ENCODE measurements at places on chromosomes 6 and 20. TPM values are rescaled to one million over a fixed set of nuclear protein-coding genes. Genes with fewer than 3 reads are reported as not detected.

Gene PTPRT
- total RNA-seq: 0.18 TPM

GRCh38 chr6:170286246-170286933, 4.5 kb downstream of the DLL1 start:
- peaks cover 24% of the 10 kb centered on the region for H3K4me1 ChIP-seq
- H3K4me3 ChIP-seq: no peak overlapping the region
- H3K27ac ChIP-seq: no peak overlapping the region
- H3K36me3 ChIP-seq: no peaks in the 10 kb centered on the region

Gene BTNL2
- not detected for total RNA-seq

Gene BIRC7
- not detected for total RNA-seq

DNA sequence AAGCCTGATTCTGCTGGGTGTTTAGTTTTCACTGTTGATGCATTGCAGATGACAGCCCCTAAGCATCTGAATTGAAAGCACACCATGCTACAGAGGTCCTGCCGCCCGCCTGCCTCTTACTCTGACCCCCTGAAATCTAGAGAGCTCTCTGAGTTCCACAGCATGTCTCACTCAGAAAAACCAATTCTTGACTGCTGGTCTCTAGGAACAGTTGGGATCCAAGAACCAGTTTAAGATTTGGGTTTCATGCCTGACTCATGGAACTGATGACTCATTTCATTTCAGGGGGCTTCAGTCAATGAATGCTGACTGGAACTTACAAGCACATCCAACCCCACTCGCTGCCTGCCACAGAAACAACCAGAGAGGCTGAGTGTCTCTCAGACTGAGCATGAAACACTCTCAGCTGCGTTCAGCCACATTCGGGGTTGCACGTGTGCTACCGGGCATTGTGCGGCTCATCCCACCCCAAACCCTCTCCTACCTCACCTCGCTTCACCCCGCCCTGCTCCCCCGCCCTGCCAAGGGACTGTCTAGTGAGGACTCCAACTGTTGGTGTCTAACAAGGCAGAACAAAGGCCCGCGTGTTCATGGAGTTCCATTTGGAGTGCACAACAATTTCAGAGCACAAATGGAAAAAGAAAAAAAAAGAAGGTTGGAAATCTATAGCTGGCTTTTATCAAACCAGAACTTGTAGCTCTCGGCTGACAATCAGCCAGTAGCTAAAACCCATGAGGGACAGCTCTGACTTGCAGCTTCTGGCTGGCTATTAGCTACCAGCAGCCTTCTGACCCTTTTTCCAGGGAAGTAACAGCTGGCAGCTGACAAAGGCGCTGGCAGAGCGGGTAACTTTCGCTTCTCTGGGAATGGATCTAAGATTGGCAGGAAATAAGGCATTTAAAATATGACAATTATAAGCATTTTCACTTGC, 20.0 kb upstream of the TRAF3IP2 start:
- H3K36me3 ChIP-seq: no peaks in the 10 kb centered on the region
- no peaks in the 10 kb centered on the region for H3K4me1 ChIP-seq
- no peak overlapping the region for H3K4me3 ChIP-seq
- DNase-seq: peak; percentile 69
- H3K27ac ChIP-seq: no peak overlapping the region
- H3K27me3 ChIP-seq: no peaks in the 10 kb centered on the region

Gene CENPB
- total RNA-seq: 43.1 TPM

- DNase-seq: no peak
- no peak overlapping the region for H3K4me3 ChIP-seq
- H3K4me1 ChIP-seq: no peaks in the 10 kb centered on the region
- no peak overlapping the region for H3K27ac ChIP-seq
- H3K27me3 ChIP-seq: no peaks in the 10 kb centered on the region
These were observed 101.9 kb downstream of the NFATC2 start for GRCh38 chr20:51440589-51440988.

DNA sequence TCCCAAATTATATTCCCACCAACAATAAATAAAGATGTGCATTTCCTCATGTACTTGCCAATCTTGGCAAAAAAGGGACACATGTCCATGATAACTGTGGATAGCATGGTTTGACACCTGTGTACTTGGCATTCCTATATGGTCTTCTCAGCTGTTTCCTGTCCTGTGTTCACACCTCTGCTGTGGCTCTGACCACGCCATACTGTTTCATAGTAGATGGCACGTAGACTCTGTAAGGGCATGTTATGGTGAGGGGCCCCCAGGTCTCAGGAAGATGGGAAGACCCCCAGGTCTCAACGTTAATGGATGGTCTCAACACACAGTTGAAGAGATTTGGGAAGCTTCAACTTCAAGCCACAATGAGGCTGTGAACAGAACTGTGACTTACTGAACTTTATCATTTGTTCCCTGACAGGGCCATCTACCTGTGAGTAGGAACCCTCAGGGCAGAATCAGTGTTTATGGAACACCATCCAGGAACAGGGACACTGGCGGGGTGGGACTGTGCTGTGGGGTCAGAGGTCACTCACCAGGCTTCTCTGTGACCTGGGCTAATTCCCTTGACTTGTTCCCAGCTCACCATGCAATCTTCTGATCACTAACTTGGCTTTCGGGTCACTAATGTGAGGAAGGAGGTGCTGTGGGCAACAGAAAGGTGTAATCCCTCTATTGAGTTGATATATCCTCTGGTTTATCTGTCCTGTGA, 11.8 kb downstream of the ZBTB24 start:
- no peak overlapping the region for H3K4me3 ChIP-seq
- H3K36me3 ChIP-seq: no peaks in the 10 kb centered on the region
- H3K27ac ChIP-seq: no peak overlapping the region
- no peak for DNase-seq
- H3K4me1 ChIP-seq: no peaks in the 10 kb centered on the region
- no peaks in the 10 kb centered on the region for H3K27me3 ChIP-seq

- H3K4me1 ChIP-seq: no peaks in the 10 kb centered on the region
- H3K4me3 ChIP-seq: no peak overlapping the region
- no peaks in the 10 kb centered on the region for H3K27me3 ChIP-seq
- no peak for DNase-seq
- no peak overlapping the region for H3K27ac ChIP-seq
These were observed 134.2 kb upstream of the BMP5 start for GRCh38 chr6:56009636-56010035.

- DNase-seq: no peak
- H3K4me3 ChIP-seq: no peak overlapping the region
- no peak overlapping the region for H3K27ac ChIP-seq
- H3K4me1 ChIP-seq: no peaks in the 10 kb centered on the region
These were observed 8.1 kb downstream of the ASIP start for GRCh38 chr20:34249291-34249690.

Gene HIVEP2
- 5.3 TPM for total RNA-seq

DNA sequence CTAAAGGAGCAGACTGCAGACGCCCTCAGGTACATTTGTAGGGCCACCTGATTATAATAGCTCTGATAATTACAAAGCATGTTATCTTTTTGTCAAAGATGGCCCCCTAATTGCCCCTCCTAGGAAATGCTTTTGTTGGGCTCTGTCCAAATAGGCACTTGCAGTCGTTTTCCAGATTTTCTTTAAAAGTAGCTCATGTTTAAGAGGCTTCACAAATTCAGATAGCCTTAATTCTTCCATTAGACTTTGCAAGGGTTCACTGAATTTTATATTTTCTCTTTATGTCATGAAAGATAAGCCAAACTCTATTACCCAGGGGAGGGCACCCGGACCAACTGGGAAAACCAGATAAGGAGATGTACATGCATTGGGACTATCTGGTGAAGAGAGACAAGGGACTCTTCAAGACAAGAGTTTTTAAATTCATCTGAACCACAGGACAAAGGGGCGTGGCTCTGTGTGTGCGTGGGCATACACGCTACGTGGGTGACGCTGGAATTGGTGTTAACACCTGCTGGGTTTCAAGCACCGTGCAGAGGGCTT, 95.6 kb downstream of the TOX2 start:
- H3K4me3 ChIP-seq: no peak overlapping the region
- no peak overlapping the region for H3K27ac ChIP-seq
- no peaks in the 10 kb centered on the region for H3K36me3 ChIP-seq
- H3K27me3 ChIP-seq: no peaks in the 10 kb centered on the region

DNA sequence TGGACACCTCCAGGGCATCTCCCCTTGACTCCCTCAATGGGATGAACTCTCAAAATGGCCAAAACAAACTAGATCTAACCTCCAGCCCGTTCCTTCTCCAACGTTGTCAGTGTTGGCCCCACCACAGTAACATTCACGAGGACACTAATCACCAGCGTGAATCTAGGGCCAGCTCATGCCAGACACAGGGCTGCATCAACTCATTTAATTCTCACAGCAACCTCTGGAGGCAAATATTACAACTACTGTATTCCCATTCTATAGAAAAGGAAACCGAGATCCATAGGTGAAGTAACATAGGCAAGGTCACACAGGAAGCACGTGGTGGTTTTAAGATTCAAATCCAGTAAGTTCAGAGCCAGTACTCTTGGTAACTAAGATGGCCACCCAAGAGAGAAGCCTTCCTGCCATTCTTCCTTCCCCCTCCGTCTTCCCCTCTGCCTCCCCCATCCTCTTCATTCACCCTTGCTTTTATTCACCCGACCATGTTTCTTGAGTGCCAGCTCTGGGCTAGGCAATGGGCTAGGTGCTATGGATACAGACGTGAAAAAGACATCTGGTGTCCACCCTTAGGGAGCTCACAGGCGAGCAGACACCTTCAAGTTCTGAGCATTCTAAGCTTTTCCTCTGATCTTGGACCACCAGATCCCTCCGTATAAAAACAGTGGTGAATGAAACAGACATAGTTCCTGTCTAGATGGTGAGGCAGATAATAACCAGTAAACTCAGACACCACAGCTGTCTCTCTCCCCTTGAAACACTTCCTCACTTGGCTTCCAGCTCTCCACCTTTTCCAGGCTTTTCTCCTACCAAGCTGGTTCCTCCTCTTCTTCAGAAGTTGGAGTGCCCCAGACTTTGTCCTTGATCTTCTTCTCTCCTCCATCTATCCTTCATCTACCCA, 9.6 kb downstream of the CCM2L start:
- H3K27me3 ChIP-seq: peaks cover 6% of the 10 kb centered on the region
- DNase-seq: no peak
- no peaks in the 10 kb centered on the region for H3K36me3 ChIP-seq
- H3K27ac ChIP-seq: no peak overlapping the region
- H3K4me3 ChIP-seq: no peak overlapping the region

Gene BPIFB1
- not detected for total RNA-seq

- no peak for DNase-seq
- H3K27me3 ChIP-seq: no peaks in the 10 kb centered on the region
- H3K4me3 ChIP-seq: no peak overlapping the region
- no peaks in the 10 kb centered on the region for H3K4me1 ChIP-seq
- no peak overlapping the region for H3K27ac ChIP-seq
These were observed 70.7 kb downstream of the ANKRD6 start for GRCh38 chr6:89503641-89504040.

DNA sequence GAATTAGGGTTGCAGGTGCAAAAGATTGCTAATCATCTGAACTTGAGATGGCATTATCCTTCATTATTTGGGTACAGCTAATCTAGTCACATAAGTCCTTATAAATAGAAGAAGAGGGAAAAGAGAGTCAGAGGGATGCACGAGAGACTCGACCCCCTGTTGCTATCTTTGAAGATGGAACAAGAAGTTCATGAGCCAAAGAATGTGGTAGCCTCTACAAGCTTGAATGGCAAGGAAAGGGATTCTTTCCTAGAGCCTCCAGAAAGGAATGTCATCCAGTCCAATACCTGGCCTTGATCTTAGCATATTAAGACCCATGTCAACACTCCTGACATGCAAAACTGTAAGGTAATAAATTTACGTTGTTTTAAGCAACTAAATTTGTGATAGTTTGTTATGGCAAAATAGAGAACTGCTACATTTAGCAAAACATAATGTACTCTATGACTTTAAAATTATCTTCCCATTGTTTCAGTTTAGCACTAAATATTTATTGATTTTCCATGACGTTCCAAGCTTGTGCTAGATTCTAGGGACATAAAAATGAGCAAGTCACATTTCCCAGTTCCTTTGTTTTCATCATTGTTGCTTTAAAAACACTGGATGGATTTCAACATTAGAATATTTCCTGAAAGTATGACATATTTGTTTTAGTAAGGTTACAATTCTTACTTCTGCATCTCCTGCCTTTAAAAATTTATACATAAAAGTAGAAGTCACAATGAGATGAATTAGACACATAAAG, 12.7 kb downstream of the MANEA start:
- H3K36me3 ChIP-seq: no peaks in the 10 kb centered on the region
- no peaks in the 10 kb centered on the region for H3K4me1 ChIP-seq
- no peak overlapping the region for H3K4me3 ChIP-seq
- H3K27ac ChIP-seq: no peak overlapping the region
